ENCODE measurements at places on chromosomes 4 and X.
A peak's percentile ranks its signal among the peaks of the same experiment; 100 is the strongest.

- peak; percentile 43 for DNase-seq
Observed at GRCh38 chrX:16786791-16787735, 797 bp downstream of the TXLNG start.

DNA sequence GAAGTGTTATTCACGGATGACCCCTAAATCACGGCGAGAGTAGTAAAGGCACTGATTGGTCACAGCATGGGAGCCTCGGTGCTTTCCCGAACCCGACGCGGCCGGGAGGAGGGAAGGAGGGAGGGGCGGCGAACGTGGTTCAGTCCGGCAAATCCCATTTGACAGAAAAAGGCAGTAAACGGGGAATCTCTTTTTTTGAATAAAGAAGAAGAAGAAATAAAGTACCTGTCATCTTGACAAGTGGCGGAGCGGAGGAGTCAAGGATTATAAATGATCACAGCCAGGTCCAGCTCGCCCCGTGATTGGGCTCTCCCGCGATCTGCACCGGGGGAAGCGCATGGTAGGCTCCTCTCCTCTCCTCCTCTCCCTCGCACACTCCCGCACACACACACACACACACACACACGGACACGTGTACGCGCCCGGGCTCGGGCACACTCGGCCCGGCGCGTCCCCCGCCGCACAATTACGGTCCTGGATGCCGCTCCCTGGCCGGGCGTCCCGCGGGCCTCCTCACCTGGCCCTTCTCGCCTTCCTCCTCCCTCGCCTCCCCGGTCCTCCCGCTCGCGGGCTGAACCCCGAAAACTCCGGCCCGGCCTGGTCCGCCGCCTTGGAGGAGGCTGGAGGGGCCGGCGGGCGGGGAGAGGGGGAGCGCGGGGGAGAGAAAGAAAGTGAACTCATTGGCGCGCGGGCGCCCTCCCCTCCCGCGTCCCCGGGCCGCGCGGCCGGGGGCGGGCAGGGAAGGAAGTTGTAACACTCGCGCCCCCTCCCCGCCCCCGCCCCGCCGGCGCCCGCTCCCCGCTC is 99.2 kb upstream of the TENM3 start:
- no peak for DNase-seq

DNA sequence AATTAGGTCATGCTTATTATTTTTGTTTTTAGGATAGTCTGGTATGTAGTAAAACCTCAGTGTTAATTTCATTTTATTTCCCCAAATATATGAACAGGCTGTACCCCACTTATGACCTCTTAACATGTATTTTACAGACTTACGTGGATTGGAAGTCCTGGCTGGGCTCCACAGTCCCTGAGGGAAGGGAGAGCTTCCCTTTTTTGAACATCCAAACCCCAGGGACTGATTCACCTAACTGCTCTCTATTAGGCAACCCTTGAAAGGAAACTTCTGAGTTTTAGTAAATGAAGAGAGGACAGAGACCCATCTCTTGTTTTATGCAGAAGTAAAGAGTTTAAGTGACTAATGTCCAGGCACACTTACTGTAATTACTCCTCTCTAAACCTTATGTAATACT is 233.1 kb upstream of the SPRY1 start:
- no peak for DNase-seq

- DNase-seq: no peak
Observed at GRCh38 chr4:87823200-87823599, 9.6 kb upstream of the MEPE start.

DNA sequence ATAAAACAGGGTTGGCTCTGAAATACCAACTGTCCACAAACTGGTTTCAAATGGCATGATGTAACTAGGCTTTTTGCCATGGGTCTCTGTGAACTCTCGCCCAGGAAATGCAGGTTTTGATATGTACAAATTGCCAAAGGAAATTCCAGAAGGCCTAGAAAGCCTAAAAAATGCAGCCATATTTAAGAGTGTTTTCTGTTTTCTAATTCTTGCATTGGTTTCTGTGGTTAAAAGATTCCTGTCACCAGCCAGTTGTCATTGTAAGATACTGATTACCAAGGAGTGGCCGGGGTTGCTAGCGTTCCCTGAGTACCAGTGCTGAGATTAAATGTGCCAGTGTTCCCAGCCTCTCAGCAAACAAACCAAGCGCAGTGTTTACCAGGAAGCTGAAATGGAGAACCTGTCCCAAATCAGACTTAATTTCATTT is 53.9 kb upstream of the SORBS2 start:
- no peak for DNase-seq

DNA sequence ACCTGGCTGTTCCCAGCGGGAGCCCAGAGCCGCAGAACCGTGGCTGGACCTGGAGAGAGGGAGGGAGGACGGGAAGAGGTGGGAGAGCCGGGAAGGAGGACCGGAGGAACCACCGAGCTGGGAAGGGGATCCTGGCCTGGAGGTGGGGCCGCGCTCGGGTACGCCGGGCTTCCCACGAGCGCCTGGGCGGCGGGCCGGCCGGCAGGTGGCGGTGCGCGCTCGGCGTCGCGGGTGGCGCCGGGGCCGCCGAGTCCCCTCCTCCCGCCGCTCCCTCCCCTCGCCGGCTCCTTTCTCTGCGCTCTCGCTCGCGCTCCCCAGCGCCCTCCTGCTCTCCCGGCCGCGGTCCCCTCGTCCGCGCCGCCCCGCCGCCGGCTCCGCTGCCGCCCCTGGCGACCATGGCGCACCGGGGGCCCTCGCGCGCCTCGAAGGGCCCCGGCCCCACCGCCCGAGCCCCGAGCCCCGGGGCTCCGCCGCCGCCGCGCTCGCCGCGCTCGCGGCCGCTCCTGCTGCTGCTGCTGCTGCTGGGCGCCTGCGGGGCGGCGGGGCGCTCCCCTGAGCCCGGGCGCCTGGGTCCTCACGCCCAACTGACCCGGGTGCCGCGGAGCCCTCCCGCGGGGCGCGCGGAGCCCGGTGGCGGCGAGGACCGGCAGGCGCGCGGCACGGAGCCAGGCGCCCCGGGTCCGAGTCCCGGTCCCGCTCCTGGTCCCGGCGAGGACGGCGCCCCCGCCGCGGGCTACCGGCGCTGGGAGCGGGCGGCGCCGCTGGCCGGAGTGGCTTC is at the start of gene SORCS2:
Gene SORCS2 (plus strand): TSS at position 287 of the 778 bp plus-strand sequence.
- peak; percentile 29 for DNase-seq

DNA sequence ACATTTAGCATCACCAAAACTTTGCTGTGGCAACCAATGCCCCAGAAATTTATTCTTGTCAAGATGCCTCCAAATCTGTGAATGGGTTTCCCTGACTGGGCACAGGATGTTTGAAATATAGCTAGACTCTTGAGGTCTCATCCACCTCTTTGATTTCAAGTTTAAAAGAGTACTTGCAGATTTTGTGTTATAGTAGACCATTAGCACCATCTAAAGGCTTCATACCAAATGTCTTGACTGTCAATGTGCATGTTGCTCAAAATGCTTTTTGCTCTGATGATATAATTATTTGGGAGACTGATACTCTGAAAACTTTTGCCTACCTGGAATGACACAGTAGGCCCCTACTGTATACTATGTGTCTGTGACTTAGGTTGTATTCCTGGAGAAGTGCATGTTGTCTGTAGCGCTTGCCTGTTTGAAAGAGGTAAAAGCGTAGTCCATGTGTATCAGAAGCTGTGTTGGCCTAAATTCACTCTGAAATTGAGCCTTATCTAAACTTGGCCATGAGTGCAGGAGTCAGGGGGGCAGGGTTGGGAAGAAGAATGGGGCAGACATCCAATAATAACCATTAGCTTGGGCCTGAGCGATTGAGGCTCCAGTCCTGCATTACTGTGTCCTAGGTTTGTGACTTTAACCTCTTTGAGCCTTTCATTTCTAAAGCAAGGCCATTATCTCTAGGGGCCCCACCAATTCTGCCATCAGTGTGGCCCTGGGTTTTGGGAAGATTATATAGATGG is 33.8 kb downstream of the NDP start:
- no peak for DNase-seq

DNA sequence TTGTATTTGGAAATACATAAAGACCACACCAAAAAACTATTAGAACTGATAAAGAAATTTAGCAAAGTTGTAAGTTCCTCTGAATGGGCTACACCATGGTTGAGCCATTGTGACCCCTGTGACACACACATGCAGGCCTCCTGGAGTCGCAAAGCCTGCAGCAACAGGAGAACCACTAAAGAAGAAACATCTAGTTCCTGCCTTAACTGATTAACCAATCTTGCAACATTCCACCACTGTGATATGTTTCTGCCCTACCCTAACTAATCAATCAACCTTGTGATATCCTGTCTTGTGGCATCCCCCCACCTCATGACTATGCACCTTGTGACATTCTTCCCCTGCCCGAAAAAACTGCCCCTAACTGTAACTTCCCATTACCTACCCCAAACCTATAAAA is 401.8 kb downstream of the PRDM5 start:
- no peak for DNase-seq

GRCh38 chr4:118417325-118417724 is 64.5 kb upstream of the PRSS12 start:
- DNase-seq: no peak

DNA sequence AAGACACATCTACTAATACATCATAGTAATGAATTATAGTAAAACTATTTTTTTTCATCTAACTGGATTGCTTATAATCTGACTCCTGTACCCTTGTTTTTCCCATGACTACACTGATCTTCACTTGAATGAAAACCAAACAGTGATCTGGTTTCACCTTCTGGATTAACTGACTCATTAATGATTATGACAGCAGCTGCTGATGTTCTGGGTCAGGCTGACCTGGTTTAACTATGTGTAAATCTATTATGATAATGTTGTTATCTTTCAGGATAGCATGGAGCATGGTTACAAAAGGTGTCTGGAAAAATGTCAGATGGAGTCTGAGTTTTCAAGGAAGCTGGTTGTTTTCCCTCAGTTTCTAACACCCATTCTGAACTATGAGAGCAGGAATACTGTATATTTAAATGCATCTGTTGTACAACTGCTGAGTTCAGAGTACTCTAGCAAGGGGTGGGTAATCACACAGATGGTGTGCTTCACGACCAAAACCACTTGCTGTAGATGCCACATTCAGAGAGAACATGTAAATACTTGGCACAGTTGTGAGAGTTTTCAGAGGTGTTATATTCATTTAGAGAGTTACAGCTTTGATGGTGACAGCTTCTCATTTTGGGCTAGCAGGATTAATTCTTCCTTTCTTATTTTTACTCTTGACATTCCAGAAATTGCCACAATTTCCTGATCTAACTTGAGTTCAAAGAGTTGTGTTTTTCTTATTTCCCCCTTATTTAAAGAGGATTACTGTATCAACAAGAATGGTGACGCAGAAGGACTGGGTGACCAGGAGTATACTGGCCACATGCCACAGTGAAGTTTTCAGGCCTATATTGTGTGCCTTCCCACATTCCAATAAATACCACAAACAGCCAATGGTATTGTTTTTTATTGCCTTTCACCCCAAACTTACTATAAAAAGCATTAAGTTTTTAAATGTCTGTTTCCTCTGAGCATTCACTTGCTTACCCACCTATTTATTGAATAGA is 249.7 kb upstream of the TET2 start:
- no peak for DNase-seq

- no peak for DNase-seq
Observed at GRCh38 chrX:23465985-23466384, 131.3 kb downstream of the PTCHD1 start.

GRCh38 chr4:3705236-3705987 is 60.8 kb upstream of the ADRA2C start:
- no peak for DNase-seq

- DNase-seq: no peak
Observed at GRCh38 chr4:74598611-74599325, 153.8 kb downstream of the AREG start.

DNA sequence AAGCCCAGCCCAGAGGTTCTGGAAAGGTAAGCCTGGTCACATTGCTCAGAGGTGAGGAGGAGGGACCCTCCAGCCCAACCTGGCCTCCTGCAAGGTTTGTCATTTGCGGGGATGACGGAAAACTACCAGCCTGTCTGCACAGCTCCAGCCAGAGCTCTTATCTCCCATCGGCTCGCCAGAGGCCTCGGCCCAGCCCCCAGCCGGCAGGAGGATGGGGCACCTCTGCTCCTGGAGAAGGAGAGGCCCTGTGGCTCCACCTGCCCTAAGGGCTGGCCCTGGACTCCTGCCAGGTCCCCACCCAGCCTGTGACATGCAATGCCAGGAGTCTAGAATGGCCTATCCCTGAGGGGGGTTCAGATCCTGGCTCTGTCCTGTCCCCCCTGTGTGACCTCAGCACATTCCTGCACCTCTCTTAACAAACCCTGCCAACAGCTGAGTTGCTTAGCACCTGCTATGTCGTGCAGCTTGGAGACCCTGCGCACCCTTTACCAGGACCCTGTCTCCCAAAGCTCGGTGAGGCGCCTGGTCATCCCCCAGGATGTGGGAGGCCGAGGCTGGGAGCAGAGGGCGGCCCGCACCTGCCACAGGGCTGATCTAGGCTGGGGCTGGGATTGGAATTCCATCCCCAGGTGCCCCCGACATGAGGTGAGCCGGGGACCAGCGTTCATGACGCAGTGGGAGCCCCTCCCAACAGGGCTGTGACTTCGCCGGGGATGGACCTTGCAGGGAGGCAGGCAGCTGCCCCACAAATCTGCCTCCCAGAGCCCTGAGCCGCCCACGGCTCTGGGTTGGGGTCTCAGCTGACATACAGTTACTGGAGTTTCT is 14.4 kb downstream of the ADRA2C start:
- no peak for DNase-seq

GRCh38 chr4:88672987-88673386 is 24.6 kb downstream of the NAP1L5 start:
- DNase-seq: peak; percentile 16

DNA sequence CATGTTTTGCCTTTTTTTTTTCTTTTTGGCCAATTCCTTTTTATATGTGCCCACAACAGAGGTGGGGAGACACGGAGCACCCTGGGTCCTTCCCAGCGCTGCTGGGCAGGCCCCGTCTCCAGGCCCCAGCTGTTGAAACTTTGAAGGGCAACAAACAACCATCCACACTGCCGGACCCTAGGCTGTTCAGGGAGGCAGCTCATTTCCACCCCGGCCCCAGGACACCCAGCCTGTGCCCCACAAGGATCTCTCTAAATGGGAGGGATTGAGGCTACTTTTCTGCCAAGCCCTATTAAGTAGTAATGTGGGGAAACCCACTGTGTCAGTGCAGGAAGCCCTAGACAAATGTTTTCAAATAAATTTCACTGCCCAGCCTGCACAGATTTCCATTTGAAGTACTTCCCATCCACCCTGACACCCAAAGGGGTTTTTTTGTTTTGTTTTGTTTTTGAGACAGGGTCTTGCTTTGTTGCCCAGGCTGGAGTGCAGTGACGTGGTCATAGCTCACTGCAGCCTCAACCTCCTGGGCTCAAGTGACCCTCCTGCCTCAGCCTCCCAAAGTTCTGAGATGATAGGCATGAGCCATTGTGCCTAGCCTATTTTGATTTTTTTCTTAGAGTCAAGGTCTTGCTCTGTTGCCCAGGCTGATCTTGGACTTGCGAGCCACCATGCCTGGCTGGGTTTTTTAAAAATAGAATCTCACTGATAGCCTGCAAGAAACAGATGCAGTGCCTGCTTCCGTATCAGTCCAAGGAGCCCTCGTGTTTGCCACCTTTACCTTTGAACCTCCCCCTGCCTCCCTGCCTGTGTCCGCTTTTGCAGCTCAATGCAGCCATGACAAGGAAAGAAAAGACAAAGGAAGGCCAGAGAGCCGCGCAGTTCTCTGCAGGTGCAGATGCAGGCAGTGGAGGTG is 13.4 kb upstream of the CLCN4 start:
- DNase-seq: no peak
